Stimulated activated CD4-positive, alpha-beta T cell treated with anti-CD3 and anti-CD28 coated beads, Interleukin-12 subunit alpha, Interleukin-12 subunit beta, amount 100 ng/mL, for 48 hours (primary cell): ENCODE measurements at places on chromosomes 6 and 20.

DNA sequence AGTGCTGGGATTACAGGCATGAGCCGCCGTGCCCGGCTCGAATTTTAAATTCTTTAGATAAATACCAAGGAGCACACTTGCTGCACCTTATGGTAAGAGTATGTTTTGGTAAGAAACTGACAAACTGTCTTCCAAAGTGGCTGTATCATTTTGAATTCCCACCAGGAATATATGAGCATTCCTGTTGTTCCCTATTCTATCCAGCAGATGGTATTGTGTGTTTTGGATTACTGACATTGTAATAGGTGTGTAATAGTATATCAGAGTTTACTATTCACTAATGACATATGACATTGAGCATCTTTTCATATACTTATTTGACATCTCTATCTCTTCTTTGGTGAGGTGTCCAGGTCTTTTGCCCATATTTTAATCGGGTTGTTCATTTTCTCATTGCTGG lies 40.5 kb downstream of the TGM6 start:
- DNase-seq, result no peak

- no peak for DNase-seq
Measured at GRCh38 chr6:24078200-24078599, 47.8 kb upstream of the NRSN1 start.

GRCh38 chr6:169976301-169977081 lies 225.1 kb downstream of the ERMARD start:
- no peak for DNase-seq

- no peak for DNase-seq
Measured at GRCh38 chr6:48615041-48615440, 504.0 kb upstream of the PTCHD4 start.

GRCh38 chr6:49202924-49203536 lies 260.0 kb downstream of the MMUT start:
- DNase-seq, result no peak

GRCh38 chr20:50913690-50914375 lies 17.4 kb downstream of the ADNP start:
- no peak for DNase-seq

DNA sequence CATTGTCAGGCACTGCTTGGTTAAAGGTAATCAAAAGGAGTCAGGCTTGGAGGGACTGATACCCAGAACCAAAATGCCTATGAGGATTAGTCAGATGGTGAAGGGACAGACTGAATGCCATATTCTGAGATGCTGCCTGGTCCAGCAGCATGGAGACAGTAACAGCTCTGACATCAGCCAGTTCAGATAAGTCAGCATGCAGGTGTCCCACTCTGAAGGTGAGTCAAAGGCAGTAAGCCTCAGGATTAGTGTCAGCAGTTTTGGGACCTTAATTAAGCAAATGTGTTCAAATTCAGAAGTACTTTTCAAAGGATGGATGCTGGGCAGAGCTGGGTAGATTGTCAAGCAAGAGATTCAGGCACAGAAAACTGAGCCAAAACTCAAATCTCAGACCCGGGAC lies 198.4 kb downstream of the RPS12 start:
- DNase-seq, result no peak

DNA sequence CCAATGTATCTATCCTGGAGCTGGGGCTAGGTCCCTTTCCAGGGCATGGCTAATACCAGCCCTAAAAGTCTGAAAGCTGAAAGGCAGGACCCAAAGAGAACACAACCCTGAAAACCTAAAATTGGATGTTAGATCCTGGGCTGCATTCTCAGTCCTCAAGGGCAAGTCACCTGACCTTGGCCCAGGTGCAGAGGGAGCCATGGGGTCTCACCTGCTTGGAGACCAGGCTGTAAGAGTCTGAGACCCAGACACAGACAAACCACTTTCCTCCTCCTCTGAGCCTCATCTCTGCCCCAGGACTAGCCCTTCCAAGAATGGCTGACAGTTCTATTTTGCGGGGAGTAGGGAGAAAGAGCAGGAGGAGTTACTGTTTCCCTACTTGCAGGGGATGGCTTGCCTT lies 60.0 kb downstream of the EFCAB8 start:
- no peak for DNase-seq

- no peak for DNase-seq
Measured at GRCh38 chr6:144834426-144835038, 549.4 kb downstream of the UTRN start.

DNA sequence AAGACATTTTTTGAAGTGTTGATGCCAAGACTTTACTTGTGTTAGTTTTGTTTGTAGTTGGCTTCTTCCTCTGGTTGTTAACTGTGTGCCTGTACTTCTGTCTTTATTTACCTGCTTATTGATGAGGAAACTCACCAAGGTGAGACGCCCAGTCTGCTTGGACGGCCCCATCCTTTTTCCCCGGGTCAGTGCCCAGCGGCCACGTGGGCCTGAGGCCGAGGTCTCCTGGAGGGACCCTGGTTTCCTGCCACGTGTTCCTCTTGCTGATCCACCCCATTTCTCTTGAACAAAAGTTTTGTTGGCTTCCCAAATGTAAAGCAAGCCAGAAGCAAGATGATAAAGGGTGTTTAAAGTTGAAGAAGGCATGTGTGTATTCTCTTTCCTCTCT lies 24.8 kb downstream of the DUSP22 start:
- no peak for DNase-seq

DNA sequence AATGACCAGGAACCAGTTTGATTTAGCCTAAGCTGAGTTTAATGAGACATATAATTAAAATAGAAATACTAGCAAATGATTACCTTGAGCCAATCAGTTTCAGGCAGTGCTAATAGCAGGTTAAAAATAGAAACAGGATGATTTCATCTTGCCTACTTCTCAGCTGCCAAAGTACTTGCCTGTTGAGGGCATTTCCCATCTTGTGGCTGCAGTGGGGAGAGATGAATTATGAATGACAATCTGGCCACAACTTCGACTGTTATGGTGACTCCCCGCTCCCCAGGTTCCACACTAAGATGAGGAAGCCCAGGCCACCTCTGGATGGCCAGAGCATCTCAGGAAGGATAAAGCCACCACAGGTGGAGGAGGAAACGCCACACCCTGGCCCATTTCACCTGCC lies 31.3 kb downstream of the MBOAT1 start:
- no peak for DNase-seq

GRCh38 chr20:2652724-2653555 lies 508 bp downstream of the NOP56 start:
- DNase-seq, result no peak

GRCh38 chr6:113420290-113420689 lies 436.9 kb upstream of the MARCKS start:
- no peak for DNase-seq

- no peak for DNase-seq
Measured at GRCh38 chr6:136137008-136137692, 113.0 kb downstream of the MTFR2 start.

GRCh38 chr20:8260837-8261251 lies 128.8 kb downstream of the PLCB1 start:
- DNase-seq, result no peak

GRCh38 chr6:62013719-62014118 lies 272.3 kb downstream of the KHDRBS2 start:
- DNase-seq, result no peak

- no peak for DNase-seq
Measured at GRCh38 chr20:61556111-61556510, 304.1 kb downstream of the CDH4 start.

DNA sequence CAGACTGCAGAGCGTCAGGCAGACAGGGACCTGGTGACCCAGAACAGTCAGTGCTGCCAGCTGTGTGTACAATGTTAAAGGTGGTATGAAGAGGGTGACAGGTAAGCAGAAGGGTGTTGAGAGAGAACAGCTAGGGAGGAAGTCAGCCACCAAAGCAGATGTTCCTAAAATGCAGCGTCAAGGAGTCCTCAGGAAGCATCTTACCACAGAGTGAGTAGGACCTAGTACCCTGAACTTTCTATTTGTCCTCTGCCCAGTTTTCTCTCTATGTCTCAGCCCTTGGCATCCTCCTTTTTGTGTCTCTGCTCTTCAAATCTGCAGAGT lies 14.2 kb downstream of the STMND1 start:
- DNase-seq, result no peak

DNA sequence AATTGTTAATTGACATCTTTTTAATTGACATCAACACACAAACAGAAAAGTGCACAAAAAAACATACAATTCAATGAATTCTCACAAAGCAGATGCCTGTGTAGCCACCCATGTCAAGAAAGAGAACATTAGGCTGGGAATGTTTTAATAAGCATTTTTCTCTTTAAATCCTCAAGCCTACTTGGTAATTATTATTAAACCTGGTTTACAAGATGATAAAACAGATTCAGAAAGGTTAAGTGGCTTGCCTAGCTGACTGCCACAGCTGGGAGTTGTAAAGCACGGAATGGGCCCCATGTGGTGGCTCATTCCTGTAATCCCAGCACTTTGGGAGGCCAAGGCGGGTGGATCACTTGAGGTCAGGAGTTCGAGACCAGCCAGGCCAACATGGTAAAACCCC lies 90.0 kb upstream of the AKAP12 start:
- DNase-seq, result no peak

DNA sequence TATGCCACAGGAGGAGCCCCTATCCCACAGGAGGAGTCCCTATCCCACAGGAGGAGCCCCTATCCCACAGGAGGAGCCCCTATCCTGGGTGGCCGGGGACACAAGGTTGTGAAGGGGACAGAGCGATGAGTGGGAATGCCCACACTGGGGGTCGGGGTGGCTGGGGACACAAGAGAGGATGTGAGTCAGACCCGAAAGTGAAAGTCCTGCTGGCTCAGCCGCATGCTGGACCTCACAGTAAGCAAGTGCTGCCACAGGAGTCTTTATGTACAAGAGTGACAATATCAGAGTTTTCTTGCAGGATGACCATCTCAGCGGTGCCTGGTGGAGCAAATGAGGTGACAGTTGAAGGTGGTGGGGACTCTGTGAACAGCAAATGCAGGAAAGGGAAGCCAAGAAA lies 93.7 kb downstream of the PSMB1 start:
- DNase-seq, result no peak

DNA sequence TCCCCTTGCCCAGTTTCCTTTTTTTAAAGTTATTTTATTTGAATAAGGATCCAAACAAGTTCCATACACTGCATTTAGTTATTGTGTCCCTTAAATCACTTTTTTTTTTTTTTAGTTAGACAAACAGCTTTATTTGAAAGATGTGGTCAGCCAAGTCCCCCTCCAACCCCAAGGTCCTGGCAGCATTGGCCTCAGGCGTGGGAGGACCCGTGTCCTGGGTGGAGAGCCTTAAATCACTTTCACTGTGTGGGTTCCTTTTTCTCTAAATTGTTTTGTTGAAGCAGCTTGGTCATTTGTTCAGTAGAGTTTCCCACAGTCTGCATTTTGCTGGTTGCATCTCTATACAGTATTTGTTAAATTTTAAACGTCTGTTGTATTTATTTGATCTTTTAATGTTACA lies 5.2 kb upstream of the TBCC start:
- DNase-seq, result no peak

DNA sequence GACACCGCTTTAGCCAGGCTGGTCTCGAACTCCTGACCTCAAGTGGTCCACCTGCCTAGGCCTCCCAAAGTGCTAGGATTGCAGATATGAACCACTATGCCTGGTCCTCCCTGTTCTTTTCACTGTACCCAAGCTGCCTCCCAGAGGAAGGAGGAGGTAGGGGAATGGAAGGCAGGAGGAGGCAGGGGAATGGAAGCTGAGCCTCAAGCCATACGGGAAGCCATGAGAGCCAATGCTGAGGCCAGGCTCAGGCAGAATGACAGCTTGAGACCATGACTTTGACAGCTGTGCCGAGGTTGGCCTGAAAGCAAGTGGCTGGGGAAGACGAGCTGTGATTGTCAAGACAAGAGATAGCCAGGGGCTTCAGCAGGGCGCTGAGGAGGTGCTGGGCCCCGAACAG lies 13.6 kb upstream of the ZNF335 start:
- no peak for DNase-seq

GRCh38 chr20:38104285-38104684 lies 60.8 kb downstream of the TGM2 start:
- DNase-seq, result no peak

- DNase-seq, result no peak
Measured at GRCh38 chr6:42105709-42106108, 36.7 kb downstream of the C6orf132 start.

- DNase-seq, result no peak
Measured at GRCh38 chr6:137659871-137660270, 165.7 kb upstream of the OLIG3 start.

GRCh38 chr6:154937306-154938220 lies 57.6 kb upstream of the TIAM2 start:
- no peak for DNase-seq

- DNase-seq, result no peak
Measured at GRCh38 chr6:12656906-12657305, 59.7 kb upstream of the PHACTR1 start.

GRCh38 chr20:20666359-20666758 lies 46.1 kb downstream of the RALGAPA2 start:
- DNase-seq, result no peak

DNA sequence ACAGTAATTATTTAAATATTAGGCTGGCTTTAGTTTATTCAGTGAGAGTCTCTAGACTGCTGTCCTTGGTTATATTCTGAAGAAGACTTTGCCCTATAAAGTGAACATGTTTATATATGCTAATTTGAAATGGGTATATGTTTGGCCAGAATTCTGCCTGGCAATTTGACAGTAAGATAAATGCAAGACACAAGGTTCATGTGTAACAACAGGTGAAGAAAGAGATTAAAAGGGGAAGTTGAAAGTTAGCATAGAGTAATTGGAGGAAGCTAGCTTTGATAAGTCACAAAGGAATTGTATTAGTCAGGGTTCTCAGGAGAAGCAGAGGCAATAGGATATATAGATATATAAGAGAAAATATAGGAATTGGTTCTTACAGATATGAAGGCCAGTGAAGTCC lies 191.4 kb downstream of the CENPW start:
- DNase-seq, result no peak

DNA sequence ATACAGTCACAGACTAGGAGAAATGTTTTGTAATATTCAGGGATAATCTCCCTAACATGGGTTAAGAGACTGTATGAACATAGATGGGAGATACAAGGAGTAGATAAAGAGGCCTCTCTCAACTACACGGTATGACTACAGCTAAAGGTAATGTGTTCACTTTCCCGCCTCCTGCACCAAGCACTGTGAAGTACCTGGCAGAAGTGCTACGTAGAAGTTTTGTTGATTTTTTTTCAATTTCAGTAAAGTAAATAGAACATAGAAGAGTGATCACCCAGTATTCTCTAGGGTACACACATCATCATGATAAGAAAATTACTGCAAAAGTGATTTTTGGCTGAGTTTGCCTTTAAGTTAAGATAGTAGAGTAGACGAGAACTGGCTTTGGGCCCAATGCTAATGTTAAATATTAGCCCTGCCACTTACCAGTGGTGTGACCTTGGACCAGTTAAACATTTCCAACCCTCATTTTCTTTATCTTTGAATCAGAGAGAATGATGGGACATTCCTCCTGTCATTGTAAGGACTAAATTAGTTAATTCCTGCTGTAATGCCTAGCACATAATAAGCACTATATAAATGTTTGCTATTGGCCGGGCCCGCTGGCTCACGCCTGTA lies 183.6 kb downstream of the COL9A1 start:
- DNase-seq, result no peak

GRCh38 chr6:33490198-33490597 lies 35.8 kb downstream of the ZBTB9 start:
- DNase-seq, result no peak

GRCh38 chr6:161660666-161661571 lies 387.1 kb upstream of the AGPAT4 start:
- DNase-seq, result no peak
